ENCODE measurements at places on chromosomes 4 and X.

DNA sequence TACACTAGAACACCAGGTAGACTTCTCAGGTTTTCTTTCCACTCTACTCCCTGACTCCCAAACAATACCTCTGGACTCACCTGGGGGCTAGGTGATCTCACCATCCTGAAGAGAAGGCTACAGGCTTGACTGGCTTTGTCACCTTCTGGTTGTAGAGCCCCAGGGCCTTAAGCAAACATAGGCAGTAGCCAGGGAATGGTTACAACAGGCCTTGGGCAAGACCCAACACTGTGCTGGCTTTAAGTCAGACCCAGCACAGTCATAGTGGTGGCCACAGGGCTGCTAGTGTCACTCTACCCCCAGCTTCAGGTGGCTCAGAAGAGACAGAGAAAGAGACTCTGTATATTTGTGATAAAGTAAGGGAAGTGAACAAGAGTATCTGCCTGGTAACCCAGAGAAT is 118.1 kb upstream of the EMCN start:
- no peak for DNase-seq

DNA sequence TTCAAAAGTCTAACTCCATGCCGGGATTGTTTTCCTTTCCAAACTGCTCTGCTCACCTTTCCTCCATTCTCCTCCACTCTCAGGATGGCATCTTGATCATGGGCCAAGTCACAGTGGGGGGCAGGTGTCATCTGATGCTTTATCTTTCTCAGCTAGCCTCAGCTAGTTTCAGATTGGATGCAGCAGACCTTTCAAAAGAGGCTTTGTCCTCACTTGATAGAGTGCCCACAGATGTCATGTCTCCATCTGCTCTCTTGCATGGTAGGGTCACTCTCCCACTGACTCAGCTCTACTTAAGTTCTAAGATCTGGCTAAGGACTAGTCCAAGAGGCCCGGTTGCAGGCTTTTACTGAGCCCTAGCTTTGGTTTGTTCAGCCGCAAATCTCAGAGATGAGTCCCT is 341.8 kb upstream of the GALNT7 start:
- DNase-seq: no peak

DNA sequence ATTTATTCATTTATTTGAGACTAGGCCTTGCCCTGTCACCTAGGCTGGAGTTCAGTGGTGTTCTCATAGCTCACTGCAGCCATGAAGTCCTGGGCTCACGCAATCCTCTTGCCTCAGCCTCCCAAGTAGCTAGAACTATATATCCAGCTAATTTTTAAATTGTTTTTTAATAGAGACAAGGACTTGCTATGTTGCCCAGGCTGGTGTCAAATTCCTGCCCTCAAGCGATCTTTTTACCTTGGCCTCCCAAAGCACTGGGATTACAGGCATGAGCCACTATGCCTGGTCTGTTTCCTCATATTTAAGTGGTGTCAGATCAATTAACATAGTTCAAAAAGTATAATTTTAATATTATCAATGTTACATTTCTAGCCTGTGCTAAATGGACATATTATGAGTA is 68.5 kb downstream of the AFF1 start:
- DNase-seq: no peak

DNA sequence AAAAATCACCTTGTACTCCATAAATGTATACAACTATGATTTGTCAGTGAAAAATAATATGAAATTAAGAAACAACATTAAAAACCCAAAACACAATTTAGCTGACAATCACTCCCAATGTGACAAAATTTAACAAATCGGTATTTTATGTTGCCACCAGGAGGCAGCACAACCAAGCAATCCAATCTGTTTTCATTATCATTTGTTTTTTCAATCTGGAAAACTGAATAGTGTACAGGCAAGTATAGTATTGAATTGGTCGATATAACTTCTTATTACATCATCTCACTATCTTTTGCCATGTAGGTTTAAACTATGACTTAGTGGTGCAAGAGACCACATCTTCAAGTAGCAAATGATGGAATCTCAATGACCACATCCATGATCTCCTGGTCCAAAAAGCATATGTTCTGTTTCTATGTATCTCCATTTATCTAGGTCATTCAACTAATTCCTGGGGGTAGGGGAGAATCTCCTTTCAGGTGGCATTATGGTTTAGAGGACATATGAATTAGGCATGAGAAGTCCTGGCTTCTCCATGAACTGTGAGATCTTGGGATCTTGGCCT is 112.9 kb upstream of the AGA start:
- no peak for DNase-seq

- no peak for DNase-seq
These were observed 151.3 kb downstream of the DCLK2 start for GRCh38 chr4:150229520-150229919.

DNA sequence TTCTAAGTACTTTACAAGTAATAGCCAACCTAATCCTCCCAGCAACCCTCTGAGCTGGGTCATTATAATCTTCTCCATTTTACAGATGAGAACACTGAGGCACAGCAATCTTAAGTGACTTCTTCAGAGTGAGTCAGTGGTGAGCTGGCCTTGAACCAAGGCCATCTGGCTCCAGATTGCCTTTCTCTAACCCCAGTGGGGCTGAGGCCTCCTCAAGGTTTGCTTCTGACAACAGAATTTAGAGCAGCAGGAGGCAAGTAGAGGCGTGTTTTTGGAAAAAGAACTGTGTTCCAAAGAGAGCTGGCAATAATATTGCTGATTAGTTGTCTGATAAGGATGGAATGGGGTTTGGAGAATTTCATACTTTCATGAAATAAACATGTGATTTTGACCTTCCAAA is 41.2 kb downstream of the PIR start:
- DNase-seq: no peak

DNA sequence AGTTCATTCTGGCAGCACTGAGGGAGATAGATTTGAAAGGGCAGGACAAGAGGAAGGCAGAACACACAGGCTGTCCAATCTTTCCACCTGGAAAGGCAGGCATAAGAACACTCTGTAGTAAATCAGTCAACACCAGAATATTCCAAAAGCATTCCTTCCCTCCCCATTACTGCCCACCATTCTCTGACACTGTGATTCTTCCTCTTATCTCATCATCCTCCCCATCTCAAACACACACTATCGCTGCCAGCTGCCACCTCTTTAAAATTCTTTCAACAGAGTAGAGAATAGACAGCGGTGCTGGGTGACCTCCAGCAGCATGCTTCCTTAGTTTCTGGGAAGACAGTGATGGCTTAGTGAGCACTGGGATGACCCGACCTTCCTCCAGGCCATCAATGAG is 53.7 kb upstream of the MYOZ2 start:
- no peak for DNase-seq

GRCh38 chr4:5500165-5500564 is 208.2 kb downstream of the EVC2 start:
- no peak for DNase-seq

DNA sequence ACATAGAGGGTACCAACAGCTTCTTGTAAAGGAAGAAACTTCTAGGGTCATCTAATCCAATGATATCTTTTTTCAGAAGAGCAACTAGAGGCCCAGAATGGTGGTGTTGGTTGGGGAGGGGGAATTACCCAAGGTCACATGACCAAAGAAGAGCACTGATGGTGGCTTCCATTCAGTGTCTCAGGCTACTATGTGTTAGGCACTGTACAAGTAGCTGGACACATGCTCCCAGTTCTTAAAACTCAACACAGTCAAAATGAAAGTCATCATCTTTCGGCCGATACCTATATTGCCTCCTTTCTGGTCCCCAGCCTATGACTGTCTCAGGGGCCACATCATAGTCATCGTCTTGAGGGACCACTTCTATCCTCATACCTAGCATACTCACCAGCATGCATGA is 88.1 kb downstream of the ARHGAP6 start:
- no peak for DNase-seq

DNA sequence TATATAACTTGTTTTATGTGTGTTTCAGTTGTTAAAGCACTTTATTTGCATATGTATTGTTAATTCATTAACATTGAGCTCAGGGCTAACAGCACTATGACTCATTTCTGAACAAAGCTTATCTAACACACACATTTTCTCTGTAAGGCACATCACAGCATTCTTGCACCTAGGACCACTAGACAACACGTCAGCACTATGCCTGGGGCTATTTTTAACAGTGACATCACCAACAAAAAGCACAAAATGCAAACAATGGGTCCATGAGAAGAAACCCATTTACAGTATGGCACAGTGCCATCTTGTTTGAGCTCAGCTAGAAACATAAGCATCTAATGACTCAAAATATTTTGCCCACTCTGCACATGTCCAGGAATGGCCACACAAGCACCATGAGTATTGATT is 124.4 kb downstream of the RELL1 start:
- no peak for DNase-seq

- DNase-seq: no peak
These were observed 56.6 kb upstream of the PACRGL start for GRCh38 chr4:20643631-20644030.

- DNase-seq: no peak
These were observed 3.9 kb downstream of the KLHL8 start for GRCh38 chr4:87216469-87216868.

DNA sequence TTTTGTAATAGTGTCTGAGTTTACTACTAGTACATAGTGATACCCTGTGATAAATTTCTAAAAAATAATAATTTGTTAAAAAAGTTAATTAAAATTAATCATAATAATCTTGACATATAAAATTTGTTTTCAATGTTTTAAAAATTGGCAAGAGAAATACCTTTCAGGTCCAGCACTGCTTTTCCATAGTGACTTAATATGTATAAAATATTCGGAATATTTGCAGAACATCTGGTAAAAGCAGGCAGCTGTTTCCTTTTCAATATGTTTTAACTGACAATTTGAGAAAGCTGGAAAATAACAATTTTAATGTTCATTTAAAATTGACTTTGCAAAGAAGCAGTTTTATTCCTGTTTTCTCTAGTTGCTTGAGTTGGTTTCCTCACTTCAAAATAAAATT is 17.6 kb upstream of the GK2 start:
- DNase-seq: no peak

- DNase-seq: no peak
These were observed 17.5 kb downstream of the STX18 start for GRCh38 chr4:4524364-4524763.

DNA sequence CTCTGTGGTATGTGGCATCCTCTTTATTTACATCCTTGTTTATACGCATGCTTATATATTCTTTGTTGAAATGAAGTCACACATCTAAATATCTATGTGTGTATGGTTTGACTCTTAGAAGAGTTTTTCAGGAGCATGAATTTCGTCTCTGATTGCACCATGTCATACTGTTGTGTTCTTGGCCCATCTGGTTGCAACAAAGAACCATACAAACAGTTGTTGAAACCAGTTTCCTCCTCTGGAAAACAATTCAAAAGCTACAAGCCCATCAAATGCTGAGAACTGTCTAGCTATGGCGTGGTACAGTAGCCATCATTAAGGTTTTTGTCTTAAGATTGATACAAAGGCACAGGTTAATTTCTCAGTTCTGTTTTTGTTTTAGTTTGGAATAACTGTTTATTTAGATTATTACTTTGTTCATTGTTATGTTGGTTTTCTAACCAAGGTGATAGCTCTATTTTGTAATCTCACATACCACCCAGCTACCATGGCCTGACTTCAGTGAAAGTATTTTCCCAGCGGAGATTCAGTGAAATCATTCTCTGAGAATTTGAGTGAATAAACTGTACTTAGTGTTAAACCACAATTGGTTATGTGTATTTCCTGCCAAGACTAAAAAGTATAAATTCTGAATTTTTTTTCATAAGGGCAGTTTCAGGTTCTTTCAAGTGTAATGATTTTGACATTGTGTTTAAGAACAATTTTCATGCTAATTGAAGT is 91.0 kb downstream of the ARHGAP24 start:
- no peak for DNase-seq

GRCh38 chrX:115693476-115693875 is 132.5 kb downstream of the PLS3 start:
- DNase-seq: no peak

DNA sequence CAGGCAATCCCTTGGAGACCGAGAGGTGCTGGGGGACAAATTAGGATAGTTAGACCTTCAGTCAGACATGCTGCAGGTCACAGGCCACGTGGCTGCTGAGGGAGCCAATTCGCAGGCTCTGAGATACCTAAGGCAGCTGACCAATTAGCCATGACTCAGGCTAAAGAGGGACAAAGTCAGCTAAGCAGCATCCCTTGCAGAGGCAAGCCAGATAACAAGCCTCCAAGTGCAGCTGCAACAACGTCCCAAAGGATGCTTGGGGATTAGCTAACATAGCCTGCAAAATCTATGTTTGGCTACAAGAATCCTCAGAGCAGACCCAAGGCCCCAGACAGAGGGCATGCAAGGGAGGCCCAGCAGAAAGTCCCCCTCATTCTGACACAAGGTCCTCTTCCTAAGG is 93.5 kb downstream of the SEL1L3 start:
- no peak for DNase-seq

DNA sequence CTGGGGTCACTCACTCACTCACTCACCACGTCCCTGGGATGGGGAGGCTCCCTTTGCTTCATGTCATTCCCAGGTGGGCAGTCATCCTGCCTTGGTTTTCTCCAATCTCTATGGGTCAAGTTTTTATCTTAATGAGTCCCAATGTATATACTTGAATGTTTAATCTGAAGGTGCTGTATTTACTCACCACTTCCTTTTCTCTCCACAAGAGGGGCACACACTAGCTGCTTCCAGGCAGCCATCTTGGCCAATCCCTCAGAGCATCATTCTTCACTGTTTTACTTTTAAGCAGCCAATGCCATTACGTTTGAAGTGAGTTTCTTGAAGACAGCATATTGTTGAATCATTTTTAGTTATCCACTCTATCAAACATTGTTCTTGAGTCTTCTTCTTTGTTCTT is 153.4 kb upstream of the ARSJ start:
- no peak for DNase-seq

DNA sequence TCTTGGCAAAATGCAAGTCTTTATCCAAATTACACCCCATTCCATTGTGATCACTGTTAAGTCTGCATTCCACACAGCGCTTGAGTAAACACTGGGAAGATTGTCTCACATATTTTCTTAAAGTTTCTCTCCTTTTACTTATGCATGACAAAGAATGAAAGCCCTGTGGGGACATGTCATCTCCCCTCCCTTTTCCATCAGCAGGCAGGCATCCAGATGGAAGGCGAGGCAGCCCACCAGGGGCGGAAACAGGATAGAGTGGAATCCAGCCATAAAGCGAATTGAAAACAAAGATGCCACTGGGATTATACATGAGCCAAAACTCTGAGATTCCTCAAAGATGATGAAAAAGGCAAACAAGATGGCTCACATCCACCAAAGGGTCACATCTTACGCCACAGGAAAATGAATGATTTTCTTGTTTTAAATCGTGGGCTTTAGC is 78.2 kb downstream of the AFAP1 start:
- no peak for DNase-seq

GRCh38 chrX:39614680-39614998 is 483.1 kb downstream of the BCOR start:
- peak; percentile 1 for DNase-seq

All from activated CD4-positive, alpha-beta T cell treated with anti-CD3 and anti-CD28 coated beads, Interleukin-2, amount 50 U/mL, for 4 hours (primary cell).